ENCODE measurements at places on chromosomes 2 and 18.

DNA sequence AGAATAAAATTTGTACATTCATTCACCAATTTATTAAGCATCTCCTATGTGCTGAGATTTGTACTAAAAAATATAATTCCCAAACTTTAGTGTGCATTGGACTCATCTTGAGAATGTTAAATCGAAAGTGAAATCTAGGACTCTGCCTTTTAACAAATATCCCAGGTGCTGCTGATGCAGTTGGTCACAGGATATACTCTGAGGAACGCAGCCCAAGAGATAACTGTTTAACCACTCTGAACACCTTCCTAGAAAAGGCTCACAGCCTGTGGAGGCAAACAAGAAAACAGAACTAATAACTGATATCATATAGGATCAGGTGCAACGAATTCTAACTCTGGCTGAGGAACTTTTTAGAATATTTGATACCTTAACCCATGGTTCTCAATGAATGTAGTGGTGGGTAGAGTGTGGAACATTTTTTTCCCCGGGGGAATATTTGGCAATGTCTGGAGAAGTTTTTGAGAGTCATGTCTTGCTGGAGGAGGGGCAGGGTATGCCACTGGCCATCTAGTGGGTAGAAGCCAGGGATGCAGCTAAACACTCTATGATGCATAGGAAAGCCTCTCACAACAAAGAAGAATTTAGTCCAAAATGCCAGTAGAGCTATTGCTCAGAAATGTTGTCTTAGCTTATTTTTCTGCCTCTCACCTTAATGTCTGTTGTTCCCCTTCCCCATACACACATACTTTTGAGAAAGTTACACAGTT is 96.5 kb downstream of the EHBP1 start:
- DNase-seq, result no peak

DNA sequence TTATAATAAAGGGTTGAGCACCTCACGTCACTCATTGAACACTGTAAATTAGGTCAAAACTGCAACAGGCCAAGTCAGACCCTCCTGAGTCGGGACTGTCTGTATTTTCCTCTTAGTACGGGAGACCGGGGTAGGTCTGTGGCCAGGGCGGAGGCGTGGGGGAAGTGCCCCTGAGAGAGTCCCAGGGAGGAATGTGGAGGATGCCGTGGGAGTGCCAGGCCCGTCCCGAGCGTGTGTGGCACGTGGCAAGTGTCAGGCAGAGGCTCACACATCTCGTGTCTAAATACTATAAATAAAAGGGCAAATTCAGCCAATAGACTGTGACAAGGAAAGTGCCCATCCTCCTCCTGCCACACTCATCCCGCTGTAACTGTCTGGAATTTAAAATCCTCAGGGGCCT is 6.3 kb upstream of the HDAC4 start:
- DNase-seq, result no peak

DNA sequence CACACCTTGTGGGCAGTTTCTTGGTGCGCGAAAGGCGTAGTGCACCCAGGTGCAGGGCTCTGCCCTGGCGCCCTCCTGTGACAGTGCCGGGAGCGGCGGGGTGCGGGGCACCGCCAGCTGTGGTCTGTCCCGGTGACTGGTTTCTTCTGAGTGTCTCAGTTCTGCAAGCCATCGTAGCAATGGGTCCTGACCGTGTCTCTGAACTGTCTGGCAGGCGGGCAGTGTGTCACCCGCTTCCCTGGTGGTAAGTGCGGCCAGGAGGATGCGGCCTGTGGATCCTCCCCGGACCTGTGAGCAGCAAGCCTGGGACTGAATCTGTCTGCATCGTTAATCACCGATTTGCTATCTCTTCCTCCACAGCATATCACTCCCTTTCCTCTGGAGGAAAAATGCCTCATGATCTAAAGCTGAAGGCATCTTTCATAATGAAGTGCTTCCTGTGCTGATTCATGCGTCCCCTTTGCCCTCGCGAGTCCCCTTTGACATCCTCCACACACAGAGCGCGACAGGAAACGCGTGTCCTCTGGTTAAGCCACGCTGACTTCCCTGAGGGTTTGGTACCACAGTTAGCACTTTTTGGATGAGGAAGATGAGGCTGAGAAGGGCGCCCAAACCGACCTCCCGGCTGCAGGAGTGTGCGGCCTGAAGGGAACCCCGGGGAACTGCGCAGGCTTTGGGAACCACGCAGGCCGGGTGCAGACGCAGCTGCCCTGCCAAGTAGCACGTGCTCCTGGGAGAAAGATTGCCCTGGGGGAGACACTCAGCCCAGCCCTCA is 416.0 kb upstream of the HS6ST1 start:
- DNase-seq, result no peak

- DNase-seq, result no peak
These were observed 3.8 kb upstream of the FRZB start for GRCh38 chr2:182870227-182870626.

GRCh38 chr2:175690113-175690837 is 311.8 kb downstream of the LNPK start:
- DNase-seq, result peak; percentile 49

DNA sequence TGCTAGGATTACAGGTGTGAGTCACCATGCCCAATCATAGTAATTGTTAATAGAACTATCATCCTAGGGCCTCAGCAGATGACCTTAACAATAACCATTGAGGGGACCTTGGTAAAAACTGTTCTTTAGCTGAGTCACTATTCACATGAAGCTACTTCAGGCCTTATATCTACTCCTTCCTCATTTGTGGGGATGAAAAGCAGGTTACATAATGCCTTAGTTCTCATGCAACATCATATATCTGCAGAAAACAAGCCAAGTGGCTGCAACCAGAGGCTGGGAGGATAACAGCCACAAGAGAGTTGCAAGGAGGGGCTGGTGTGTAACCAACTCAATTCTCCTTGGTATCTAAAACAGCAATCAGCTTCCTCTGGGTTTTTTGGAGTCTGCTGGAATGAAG is 445.4 kb downstream of the NBAS start:
- no peak for DNase-seq

GRCh38 chr18:49096021-49096420 is 145.3 kb upstream of the SMAD7 start:
- DNase-seq, result no peak

GRCh38 chr2:27152102-27152795 is 3.4 kb downstream of the TCF23 start:
- DNase-seq, result no peak

DNA sequence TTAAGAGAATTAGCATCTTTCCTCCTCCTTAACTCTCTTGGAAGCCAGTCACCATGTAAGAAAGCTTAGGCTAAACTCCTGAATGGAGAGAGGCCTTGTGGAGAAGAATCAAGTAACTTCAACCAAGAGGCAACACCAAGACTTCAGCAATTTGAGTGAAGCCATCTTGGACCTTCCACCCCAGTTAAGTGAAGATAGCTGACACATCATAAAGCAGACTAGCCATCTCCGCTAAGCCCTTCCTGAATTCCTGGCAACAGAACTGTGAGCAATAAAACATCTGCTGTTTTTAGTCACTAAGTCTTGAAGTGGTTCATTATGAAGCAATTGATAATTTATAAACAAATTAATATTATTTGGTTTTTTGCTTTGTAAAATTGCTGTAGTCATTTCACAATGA is 1.5 kb upstream of the ZNF397 start:
- no peak for DNase-seq

- no peak for DNase-seq
These were observed 59.1 kb downstream of the CMPK2 start for GRCh38 chr2:6806604-6807003.

DNA sequence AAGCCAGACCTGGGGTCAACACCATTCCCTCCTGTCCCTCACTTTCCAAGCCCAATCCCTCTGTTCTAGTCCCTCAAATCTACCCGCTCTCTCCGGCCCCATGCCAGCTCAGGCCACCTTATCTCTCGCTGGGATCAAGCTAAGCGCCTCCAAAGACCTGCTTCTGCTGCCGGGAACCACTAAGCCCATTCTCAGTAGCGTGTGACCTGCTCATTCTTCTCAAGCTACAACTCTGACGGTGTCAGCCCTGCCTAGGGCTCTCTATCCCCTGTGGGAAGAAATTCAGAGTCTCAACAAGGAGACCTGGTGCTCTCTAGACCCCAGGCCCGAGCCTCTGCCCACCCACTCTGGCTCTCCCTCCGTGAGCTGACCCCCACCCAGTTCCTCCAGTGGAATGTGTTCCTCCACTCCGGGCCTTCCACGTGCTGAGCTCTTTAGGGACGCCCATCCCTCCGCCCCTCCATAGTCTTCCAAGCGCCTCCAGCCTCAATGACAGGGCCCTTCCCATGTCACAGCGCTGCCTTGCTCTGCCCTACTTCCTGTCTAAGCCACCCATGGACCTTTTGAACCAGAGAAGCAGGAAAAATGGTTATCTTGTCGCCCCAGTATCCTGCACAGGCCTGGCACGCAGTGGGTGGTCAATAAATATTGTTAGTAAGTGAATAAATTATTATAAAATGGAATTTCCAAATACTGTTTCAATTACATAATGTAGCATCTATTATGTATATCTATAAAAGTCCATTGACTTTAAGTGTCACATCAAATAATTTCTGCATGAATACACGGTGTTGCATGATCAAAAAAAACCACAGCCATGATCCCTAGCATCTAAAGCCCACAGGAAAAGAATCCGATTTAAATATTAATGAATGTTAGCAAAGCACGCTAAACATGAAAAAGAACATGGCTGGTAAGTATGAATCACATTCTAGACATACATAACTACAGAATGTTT is 127.6 kb downstream of the ZNF516 start:
- no peak for DNase-seq

DNA sequence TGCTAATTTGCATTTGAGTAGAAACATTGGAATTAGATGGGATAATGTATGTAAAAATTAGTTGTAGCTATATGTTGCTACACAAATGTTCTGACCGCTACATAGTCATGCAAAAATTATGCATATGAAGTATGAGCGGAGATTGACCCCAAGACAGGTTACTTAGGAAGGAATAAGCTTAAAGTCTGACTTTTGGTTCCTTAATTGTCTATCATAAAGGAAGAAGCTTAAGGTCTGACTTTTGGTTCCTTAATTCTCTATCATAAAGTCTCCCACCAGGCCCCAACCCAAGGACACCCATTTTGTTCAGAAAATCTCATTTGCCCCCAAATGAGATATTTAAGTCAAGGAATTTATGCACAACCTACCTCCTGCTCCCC is 106.5 kb downstream of the EVA1A start:
- DNase-seq, result no peak

DNA sequence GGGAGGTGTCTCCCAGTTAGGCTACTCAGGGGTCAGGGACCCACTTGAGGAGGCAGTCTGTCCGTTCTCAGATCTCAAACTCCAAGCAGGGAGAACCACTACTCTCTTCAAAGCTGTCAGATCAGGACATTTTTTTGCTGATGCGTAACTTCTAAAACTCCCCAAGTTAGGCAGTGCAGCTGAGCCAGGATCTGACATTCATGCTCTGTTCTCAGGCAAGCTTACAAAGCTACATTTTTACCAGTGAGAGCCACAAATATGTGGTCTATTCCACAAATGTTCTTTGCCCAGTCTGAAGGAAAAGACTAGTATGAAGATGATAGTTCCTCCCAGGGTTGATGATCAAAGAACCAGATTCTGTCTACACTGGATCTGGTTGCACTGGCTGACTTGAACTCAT is 184.1 kb downstream of the MTCL1 start:
- no peak for DNase-seq

- peak; percentile 82 for DNase-seq
These were observed 71.2 kb downstream of the MAIP1 start for GRCh38 chr2:200026332-200027230.

GRCh38 chr2:112474844-112475486 is 7.0 kb upstream of the TTL start:
- no peak for DNase-seq

- DNase-seq, result no peak
These were observed 45.5 kb upstream of the LDAH start for GRCh38 chr2:20868377-20868776.

DNA sequence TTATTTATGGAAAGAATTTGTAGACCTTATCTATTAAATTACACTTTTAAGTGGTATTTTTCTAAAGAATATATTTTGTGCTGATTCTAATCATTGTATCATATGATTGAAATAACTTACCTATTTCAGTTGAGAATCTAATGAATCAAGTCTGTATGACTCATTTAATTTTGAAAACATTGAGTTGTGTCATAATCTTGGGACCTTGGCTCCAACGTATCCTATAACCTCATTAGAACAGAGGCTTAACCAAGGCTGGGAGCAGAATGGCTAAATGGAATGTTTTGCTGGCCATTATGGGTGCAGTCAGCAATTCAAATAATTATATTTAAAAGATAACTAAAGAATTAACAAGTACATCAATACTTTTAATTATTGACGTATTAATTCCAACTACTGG is 19.6 kb upstream of the GULP1 start:
- DNase-seq, result no peak

GRCh38 chr2:132998221-132998620 is 328.2 kb upstream of the LYPD1 start:
- no peak for DNase-seq

GRCh38 chr2:239559417-239560261 is 158.8 kb upstream of the HDAC4 start:
- DNase-seq, result no peak

DNA sequence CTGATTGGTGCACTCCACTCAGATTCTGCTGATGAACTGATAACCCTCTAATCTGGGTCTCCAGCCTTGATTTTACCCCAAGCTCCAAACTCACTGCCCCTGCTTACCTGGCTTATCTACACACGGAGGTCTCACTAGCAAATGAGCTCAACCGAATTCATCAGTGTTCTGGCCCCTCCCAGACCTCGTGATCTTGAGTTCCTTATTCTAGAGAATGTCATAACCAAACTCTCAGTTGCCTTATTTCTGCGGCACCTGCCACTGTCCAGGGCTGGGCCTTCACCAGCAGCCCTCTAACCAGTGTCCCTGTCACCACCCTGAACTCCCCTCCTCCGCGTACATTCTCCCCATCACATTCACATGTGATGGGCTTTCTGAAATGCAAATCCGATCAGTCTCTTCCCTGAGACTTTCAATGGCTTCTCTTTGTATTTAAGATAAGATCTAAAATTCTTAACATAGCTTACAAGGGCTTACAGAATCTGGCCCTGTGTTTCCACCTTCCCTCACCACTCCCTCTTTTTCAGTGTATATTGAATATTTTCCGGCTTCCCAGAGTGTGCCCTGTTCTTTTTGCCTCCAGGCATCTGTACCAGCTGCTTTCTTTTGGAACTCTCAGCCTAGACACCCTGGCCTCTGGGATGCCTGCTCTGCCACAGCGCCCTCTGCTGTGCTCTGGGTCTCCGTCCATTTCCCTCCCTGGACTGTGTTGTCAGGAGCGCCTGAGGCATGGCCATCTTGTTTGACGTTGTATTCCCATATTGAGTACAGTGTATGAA is 31.1 kb downstream of the NAB1 start:
- no peak for DNase-seq

- DNase-seq, result no peak
These were observed 63.8 kb downstream of the EHD3 start for GRCh38 chr2:31297751-31298150.

DNA sequence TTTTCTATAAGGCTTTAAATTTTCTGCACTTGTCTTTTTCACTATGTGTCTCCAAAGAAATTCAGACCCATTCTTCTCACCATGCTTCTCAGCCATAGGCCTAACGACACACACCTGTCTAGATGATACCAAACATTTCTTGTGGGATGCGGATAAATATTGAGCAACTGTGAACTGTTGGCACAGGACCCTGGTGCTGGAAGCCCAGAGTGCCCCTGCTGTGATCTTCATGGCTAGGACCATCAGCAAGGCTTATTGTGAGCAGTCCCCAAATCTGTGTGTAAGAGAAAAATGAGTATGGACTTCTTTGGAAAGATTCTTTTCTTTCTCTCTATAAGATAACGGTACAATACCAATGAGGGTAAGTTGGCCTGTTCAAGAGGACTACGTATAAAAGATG is 54.1 kb upstream of the NCK2 start:
- DNase-seq, result no peak

Measured in AG04450 (cell line).